ENCODE measurements at places on chromosomes 6 and 20. TPM values are rescaled to one million over a fixed set of nuclear protein-coding genes. Genes with fewer than 3 reads are reported as not detected.

- peak; percentile 45 for DNase-seq
These were observed 694 bp downstream of the SLC17A9 start for GRCh38 chr20:62952968-62953838.

- peak; percentile 58 for DNase-seq
These were observed 3.1 kb upstream of the RRBP1 start for GRCh38 chr20:17685168-17685567.

RSPO3 gene
- total RNA-seq, result 6.2 TPM

DNA sequence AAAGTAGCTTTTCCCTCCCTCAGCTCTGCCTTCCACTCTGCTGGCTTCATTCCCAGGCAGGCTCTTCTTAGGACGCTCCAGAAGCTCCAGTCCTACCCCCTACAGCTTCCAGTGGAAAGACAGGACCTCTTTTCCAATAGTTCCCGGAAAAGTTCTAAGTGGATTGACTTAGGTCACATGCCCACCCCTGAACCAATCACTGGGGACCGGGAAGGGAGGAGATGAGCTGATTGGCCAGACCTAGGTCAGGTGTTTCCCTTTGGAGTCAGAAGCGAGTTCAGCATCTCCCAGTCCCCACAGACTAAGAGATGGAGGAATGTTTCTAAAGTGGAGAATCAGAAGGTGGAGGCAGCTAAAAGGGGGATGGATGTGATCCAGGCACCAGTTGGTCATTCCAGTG is 62.9 kb upstream of the KCNG1 start:
- DNase-seq, result no peak

DNA sequence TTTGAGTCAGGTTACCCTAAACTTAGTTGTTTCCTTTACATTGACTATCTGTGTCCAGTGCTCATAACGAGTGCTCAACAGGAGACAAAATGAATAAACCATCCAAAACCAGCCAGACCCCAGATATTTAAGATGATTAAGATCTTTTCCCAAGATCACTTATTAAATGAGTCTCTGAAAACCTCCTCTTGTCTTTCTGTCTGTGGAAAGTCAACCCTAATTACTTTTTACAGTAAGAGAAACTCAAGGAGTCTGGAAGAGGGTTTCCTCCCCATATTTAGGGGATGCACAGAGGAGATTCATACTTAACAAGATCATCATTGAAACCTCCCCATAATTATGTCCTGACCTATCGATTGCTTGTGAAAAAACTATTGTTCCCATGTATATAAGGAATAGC is 84.0 kb downstream of the CAP2 start:
- DNase-seq, result no peak

DNA sequence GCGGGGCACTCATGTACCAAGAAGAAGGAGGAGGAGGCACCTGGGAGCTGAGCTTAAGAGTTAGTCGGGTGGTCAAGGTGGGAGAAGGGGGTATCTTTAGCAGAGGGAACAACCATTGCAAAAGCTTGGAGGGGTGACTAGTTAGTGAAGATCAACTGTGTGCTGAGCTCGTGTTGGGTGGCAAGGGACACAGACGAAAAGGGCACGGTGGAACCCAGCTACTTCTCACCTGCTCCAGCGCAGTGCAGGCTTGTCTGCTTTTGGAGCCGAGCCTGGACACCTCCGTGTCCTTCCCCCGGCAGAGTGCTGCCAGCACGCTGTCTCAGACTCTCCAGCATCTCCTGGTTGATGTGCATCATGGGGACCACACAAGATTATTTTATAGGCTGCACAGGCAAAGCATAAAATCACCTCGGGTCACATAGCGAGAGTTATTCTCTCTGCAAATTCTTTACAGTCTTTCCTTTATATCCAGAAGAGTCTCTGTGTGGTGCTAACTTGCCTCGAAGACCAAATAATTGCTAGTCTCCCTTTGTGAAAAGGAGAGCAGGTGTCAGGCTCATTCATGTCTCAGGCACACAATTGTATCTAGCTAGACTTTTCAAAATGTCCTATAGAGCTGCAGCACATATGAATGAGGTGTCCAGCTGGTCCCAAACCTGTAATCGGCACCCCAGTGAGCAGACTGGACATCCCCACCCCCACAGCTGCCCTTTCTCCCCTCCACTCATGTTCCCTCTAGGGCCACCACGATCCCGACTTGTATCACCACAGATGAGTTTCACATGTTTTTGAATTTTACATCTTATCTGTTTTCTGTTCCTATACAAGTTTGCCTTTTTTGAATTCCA is 123.4 kb downstream of the CEBPB start:
- DNase-seq, result no peak

DNA sequence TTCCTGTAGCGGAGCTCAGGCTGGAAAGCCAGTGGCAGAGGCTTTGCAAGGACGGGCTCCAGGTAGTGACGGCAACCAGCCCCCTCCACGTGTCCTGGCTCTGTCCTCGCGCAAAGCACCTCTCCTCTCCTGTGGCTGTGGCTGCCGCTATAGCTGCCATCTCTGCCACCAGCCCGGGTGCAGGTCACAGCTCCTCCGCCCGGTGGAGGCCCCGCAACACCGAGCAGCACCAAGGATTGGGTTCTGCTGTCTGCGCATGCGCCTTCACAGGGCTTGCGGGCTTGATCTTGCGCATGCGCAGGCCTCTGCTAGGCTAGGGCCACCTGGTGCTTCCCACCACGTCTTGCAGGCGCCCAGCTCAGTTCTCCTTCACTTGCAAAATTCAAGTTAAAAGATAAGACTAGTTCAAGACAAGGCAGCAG is 625.4 kb downstream of the QKI start:
- DNase-seq, result no peak

GRCh38 chr6:111792914-111793700 is 80.1 kb downstream of the FYN start:
- no peak for DNase-seq

DNA sequence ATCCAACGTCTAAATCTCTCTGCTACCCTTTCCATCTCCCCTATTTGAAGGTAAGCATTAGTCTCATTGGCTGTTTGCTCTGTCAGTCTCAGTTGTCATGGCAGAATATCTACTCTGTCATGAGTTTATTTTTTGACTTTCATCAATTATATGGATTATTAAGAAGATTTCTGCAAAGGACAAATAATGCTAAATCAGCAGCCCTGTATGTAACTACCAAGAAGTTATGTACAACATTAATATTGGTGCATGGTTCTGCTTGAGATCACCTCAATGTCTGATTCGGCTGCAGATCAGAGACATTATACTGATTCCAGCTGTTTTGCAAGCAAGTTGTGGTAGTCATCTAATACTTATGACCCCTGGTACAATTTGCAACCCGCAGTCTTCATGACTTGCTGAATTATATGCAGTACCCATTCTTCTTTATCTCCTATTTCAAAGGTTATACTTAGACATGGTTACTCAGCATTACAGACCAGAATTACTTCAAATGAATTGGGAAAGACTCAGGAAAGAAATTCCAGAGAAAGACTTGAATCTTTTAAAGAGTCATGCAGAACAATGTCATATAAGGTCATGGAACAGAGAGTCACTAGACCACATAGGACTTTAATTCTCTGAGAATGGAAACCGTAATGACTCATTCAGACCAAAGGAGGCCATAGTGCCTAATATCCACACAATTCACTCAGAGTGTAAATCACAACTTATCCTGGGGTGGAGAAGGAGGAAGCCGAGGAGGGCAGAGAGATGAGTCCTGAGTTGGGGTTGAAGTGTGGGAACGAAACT is 201.4 kb downstream of the IBTK start:
- DNase-seq, result no peak

- DNase-seq, result no peak
These were observed 31.4 kb downstream of the TSHZ2 start for GRCh38 chr20:53003420-53004154.

Data from left colon (tissue), 2 donors.